Hippocampal formation (tissue), 2 donors: ENCODE measurements at places on chromosomes 7 and 10.

DNA sequence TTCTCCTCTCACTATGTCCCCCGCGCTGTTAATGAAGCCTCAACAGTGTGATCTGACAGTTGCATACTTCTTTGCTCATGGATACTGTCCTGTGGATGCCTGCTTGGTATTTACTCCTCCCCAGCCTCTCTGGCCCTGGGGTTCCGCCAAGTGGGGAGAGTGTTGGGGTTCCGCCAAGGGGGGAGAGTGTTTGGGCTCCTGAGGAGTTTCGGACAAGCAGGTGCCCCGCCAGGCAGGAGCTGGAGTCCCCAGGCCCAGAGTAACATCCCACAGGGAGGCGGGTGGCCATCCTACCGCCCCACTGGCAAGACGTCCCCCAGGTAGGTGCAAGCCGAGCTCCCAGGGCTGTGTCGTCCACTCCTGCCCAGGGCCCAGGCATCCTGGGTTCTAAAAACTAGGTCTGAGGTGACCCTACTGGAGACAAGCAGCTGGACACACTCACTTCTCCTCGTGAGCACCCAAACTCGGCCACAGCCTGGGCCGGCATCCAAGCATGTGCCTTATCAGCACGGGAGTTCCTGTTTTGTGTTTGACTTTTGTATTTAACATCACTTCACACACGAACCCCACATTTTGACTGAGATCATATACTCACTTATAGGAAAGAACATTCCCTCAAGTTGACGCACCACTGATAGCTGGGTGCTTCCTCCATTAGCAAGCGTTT, 34.2 kb downstream of the CAMK2B start:
- no peak for DNase-seq

GRCh38 chr7:28161331-28161730, 19.3 kb downstream of the JAZF1 start:
- DNase-seq, result no peak

DNA sequence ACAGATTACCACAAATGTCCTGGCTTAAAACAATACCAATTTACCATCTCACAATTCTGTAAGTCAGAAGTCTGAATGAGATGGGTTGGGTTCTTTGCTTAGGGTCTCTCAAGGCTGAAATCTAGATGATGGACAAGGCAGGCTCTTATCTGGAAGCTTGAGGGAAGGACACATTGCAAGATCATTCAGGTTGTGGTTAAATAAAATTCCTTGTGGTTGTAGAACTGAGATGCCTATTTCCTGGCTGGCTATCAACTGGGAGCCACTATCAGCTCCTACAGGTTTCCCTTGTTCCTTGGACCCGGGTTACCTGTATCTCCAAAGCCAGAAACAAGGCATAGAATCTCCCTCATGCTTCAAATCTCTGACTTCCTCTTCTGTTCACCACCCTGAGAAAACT, 148.4 kb downstream of the MDFIC start:
- no peak for DNase-seq

DNA sequence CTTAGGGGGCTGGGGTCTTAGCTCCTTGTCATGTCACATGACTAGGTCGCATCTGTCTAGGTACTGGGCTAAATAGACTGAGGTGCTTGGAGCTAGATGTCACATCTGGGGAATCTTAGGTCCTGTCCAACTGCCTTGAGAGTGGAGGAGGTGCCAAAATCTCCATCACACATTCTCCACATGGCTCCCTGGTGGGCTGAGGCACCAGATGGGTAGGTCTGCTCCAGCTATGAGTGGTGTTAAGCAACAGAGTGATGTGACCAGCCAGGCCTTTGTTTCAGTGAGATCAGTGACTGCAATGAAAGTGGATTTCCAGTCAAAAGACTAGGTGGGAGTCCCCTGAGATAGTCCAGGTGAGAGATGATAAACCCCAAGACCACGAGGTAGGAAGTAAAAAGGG, 251.8 kb downstream of the BMPER start:
- no peak for DNase-seq

- no peak for DNase-seq
These were observed 100.2 kb downstream of the FAM107B start for GRCh38 chr10:14674376-14675050.

- peak; percentile 26 for DNase-seq
These were observed 74.1 kb upstream of the DUSP5 start for GRCh38 chr10:110423650-110424049.

DNA sequence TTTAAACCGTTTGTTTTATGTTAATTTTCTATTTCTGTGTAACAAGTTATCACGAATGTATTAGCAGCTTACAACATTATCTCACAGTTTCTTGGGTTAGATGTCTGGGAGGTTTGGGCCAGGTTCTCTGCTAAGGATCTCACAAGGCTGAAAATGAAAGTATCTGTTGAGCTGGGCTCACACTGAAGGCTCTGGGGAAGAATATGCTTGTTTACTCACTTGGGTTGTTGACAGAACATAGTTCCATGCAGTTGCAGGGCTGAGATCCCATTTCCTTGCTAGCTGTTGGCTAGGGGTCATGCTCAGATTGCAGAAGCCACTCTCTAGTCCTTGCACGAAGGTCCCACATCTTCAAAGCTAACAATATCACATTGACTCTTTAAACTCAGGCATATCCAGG, 266.6 kb upstream of the GNAI1 start:
- DNase-seq, result no peak

- DNase-seq, result no peak
These were observed 15.1 kb upstream of the TBX20 start for GRCh38 chr7:35268953-35269352.

- DNase-seq, result no peak
These were observed 84.1 kb downstream of the SNX10 start for GRCh38 chr7:26375726-26376174.

- peak; percentile 3 for DNase-seq
These were observed 103.6 kb downstream of the LYZL1 start for GRCh38 chr10:29392376-29393021.

DNA sequence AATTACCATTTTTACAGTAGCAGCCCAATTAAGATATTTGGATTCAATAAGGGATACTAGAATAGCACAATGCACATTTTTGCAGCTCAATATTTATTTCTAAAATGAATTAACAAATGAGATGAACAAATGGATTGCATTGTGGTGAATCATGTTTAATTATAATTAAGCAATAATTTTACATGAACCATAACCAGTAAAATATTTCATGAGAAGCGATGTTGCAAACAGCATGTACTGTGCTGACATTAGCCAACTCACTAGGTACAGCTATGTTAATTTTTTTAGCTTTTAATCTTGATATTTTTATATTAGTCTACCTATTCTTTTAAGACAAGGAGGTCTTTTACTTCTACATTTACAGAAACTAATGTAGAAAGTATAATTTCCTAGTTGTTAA, 399.1 kb upstream of the AKR1E2 start:
- DNase-seq, result no peak

DNA sequence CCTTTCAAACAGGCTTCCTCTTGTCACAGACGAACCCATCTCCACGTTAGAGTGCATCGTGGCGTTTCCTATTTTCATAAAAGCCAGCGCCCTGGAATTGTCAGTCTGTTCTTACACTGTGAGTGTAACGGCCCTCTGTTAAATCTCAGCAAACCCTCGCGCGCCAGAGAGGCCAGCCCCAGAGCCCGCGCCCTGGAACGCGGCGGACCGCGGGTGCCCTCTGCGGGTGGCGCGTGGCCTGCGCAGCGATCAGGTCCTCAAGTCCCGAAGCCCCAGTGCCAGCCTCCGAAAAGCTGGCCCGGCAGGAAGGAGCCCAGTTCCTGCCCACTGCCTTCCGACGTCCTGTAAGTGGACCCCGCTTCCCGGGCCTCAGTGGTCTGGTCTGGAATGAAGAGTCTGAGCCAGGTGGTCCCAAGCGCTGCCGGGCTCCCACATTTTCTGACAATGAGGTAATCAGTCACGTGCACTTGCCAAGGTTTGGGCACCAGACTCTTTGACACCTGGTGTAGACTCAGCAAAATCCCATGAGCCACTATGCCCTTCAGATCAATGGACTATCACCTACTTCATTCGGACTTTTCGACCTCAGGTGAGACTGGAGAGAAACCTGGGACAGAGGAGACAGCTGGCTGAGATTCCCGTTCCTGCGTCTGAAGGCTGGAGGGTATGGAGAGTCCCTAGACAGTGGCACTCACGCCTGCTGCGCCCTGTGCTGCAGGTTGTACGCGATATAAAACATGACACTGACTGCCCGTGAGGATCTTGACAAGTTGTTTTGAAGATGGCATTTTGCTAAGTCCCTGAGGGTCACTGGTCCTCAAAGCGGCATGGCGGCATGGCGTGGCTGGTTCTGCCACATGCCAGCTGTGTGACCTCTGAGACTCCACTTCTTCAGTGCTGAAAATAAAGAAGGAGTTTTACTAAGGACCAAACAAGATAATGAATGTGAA, 109.4 kb upstream of the LANCL2 start:
- DNase-seq, result peak; percentile 74

- no peak for DNase-seq
These were observed 331.9 kb upstream of the LRRN3 start for GRCh38 chr7:110759069-110759468.

- no peak for DNase-seq
These were observed 27.5 kb upstream of the NME8 start for GRCh38 chr7:37820708-37821468.

GRCh38 chr7:151687523-151688235, 168.0 kb upstream of the RHEB start:
- no peak for DNase-seq

- DNase-seq, result no peak
These were observed 54.5 kb downstream of the GSDME start for GRCh38 chr7:24702755-24703154.

- no peak for DNase-seq
These were observed 1.3 kb downstream of the TSPAN13 start for GRCh38 chr7:16754856-16755317.

DNA sequence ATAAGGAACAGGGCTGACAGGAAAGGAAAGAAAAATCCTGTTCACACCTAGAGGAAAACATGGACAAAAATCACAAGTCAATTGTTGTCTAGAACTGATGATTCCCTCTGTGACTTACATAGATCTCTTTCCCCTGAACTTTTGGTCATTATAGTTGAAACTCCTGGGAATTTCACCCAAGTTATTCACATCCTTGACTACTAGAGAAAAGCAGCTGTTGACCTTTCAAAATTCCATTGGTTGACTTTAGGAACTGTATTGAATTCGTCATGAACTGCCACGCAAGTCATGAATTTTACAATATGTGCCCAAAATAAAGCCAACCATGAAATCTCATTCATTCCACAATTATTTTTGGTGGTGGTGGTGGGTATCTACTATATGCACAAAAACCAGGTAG, 104.3 kb downstream of the UBE2H start:
- no peak for DNase-seq

DNA sequence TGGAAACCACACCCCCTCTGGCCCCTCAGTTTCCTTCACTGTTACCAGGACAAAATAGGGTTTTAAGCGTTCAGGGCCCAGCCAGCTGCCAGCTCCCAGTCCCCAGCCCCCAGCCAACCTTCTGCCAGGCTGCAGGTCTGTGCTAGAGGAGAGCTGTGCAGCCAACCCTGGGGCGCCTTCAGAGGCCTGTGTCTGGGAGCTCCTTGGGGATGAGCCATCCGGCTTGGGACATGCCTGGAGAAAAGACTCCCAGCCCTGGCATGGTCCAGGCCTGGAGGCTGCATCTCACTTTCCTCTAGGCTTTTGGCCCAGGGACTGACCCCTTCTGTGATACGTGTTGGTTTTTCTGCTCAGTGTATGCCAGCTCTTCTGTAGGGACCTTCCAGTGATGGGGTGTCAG, 487.6 kb upstream of the MGMT start:
- no peak for DNase-seq
